ENCODE measurements at places on chromosomes 7 and 10. TPM values are rescaled to one million over a fixed set of nuclear protein-coding genes. Genes with fewer than 3 reads are reported as not detected.

The VPS26A gene
- total RNA-seq: 38.9 TPM

The GBX1 gene
- total RNA-seq: not detected

The ACSM6 gene
- total RNA-seq: not detected

The CACNA2D1 gene
- 63.8 TPM for total RNA-seq

The CCL24 gene
- not detected for total RNA-seq

The POLR2J gene
- 28.0 TPM for total RNA-seq

The TCAF2 gene
- total RNA-seq: 0.64 TPM

Data from fibroblast of villous mesenchyme (primary cell).